NCI-H526 treated with DMSO at 0.1 percent for 48 hours (cell line): ENCODE measurements at places on chromosomes 3 and 15.
A peak's percentile ranks its signal among the peaks of the same experiment; 100 is the strongest.

DNA sequence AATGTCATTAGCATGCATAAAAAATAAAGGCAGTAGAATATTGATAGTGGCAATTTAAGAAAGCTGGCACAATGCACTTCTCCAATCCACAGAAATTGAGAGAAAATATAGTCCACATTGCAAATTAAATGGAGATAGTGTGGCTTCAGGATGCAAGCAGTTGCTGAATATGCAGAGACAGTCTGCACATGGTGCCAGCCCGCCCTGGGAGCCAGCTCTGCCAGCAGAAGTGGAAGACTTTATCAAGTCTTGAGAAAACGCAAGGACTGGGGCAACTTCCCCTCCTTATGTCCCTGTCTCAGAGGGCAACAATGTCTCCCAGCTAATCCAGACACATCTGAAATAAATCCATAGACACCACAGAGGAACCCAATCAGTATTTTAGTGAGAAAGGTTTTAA is 57.2 kb downstream of the MB21D2 start:
- DNase-seq, result no peak

DNA sequence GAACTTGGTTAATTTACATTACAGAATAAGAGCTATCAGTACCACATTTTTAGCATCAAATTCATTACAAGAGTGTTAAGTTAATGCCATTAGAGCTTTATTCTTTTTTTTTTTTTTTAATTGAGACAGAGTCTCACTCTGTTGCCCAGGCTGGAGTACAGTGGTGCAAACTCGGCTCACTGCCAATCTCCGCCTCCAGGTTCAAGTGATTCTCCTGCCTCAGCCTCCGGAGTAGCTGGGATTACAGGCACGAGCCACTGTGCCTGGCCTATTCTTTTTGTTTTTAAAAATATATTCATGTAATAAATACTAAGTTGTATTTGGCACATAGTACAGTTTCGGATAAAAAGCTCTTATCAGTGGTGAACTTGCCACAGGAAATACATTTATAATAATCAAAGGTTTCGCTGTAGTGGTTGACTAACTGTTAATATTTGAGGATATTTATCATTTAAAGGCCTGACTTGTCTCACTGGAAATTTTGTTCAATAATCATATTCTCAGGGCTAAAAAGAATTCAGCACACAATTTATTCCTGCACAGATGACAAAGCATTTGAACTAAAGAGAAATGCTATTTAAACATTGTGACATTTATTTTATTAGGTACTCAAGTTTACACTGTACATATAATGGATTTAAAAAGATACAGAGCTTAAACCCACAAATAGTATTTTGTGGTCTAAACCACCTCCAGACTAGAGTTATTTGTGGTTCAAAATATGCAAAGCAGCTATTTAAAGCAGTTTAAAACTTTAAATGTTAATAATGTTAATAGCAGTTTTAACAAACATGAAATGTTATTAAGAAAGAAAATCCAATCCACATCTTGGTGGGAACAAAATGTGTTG is 6.1 kb upstream of the LEKR1 start:
- DNase-seq, result no peak

- no peak for DNase-seq
These were observed 70.2 kb upstream of the HRH1 start for GRCh38 chr3:11084098-11084497.

- DNase-seq, result no peak
These were observed 49.8 kb upstream of the SYN2 start for GRCh38 chr3:11954312-11954934.

GRCh38 chr15:51580385-51580784 is 42.2 kb downstream of the DMXL2 start:
- DNase-seq, result no peak

GRCh38 chr3:189233225-189233858 is 61.6 kb downstream of the TPRG1 start:
- DNase-seq, result peak; percentile 32

- DNase-seq, result no peak
These were observed 123.3 kb upstream of the RASGRP1 start for GRCh38 chr15:38687775-38688495.

GRCh38 chr3:73349657-73350056 is 275.1 kb downstream of the PDZRN3 start:
- DNase-seq, result no peak

- no peak for DNase-seq
These were observed 38.7 kb downstream of the ROBO1 start for GRCh38 chr3:79729096-79729495.

- DNase-seq, result no peak
These were observed 21.4 kb downstream of the ACKR2 start for GRCh38 chr3:42830437-42831320.

GRCh38 chr3:50372349-50372748 is 13.0 kb upstream of the TMEM115 start:
- DNase-seq, result no peak

DNA sequence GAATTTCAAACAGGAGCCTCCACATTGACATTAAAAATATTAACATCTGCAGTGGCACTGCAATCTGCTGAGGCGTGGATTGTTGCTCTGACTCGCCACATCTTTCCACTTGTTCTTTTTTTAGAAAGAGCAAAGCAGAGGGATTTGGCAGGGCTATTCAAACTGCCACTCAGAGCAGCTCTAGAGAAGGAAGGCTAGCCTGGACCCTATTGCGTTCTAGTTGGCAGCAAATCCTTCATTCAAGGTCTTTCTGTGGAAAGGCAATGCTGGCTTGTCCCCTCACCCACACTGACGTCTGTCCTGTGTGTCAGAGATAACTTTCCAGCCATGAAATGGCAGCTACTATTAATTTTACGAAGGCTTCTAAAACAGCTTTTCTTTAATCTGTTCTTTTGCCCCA is 483.2 kb upstream of the SGO1 start:
- no peak for DNase-seq

- no peak for DNase-seq
These were observed 8.9 kb downstream of the VWA5B2 start for GRCh38 chr3:184238246-184238818.

DNA sequence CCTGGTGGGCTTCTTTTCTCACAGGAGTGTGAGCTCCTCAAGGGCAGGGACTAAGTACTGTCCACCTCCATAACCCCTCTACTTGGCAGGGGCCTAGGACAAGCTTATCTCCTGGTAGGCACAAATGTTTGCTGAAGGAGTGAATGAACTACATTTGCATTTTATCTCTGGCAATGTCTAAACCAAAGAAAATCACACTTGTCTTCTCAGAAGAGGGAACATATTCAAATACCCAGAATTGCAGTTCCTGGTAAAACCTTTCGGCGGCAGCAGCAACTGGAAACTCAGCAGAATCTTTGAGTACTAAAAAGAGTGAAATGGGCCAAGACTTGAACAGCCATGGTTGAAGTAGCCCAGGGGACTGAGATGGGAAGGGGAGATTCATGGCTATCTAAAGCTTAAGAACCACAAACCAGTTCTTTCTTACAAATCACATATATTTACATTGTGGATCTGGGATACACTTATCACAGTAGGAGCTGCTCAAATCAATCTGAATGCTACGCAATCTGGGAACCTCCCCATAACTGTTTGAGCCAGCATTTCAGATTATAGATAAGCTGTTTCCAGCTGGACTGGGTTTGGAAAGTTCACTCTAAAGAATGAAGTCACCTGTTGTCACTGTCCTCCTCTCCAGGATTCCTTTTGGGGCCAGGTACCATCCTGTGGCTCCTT is 18.7 kb upstream of the PTPN9 start:
- no peak for DNase-seq

DNA sequence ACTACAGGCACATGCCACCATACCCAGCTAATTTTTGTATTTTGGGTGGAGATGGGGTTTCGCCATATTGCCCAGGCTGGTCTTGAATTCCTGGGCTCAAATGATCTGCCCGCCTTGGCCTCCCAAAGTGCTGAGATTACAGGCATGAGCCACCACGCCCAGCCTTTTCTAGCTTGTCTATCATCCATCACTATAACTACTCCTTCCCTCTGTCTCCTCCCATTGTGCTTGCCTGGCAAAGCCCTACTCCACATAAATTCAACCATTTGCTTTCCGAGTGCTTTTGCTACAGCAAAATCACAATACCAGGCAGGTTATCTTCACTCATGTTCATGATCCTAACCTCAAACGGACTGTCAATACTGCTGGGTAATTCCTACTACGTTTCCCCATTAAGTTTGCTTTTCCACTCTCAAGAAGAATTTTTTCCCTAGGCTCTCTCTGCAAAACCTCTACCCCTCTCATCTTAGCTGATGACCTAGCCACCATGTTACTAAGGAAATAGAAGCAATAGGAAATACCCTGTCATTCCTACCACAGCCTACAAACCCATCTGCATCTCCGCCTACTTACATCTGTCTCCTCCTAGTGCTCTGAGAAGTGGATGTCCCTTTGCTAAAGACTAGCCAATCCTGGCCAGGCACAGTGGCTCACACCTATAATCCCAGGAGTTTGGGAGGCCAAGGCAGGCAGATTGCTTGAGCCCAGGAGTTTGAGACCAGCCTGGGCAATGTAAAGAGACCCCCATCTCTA is 64.5 kb downstream of the RBPMS2 start:
- DNase-seq, result no peak

DNA sequence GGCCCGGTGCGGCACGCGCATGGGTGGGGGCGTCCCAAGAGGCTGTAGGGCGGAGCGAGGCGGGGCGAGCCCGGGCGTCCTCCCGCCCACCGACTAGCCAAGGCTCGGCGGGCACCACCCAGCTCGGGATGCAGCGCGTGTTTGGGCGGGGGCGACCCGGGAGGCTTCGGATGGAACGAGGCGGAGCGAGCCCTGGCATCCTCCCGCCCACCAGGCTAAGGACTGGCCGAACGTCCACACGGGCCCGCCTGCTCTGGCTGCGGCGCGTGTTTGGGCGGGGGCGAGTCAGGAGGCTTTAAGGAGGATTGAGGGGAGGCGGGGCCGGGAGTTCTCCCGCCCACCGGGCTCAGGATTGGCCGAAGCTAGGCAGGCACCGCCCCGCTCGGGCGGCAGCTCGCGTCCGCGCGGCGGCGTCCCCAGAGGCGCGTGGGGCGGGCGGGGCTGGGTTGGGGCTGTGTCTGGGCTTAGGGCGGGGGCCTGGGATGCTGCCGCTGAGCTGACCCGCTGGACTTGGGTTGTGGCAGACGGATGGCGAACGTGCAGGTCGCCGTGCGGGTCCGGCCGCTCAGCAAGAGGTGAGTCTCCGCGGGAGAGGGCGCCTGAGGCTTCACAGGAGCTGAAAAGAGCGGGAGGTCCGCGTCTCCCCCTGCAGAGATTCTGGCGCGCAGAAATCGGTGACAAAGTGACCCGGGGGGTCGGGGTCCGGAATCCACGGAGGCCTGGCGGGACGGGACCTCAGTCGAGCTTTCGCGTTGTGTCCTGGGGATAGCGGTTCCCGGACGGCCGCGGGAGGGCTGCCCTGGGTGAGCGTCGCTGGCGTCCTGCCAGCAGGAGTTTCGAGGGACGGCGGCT is at the start of gene STARD9:
TSS of gene STARD9 (plus strand) at position 419 of the 852 bp plus-strand sequence. CDS start at position 529, 110 bp downstream.
- peak; percentile 91 for DNase-seq

- DNase-seq, result no peak
These were observed 48.9 kb downstream of the ASB7 start for GRCh38 chr15:100651253-100651652.

DNA sequence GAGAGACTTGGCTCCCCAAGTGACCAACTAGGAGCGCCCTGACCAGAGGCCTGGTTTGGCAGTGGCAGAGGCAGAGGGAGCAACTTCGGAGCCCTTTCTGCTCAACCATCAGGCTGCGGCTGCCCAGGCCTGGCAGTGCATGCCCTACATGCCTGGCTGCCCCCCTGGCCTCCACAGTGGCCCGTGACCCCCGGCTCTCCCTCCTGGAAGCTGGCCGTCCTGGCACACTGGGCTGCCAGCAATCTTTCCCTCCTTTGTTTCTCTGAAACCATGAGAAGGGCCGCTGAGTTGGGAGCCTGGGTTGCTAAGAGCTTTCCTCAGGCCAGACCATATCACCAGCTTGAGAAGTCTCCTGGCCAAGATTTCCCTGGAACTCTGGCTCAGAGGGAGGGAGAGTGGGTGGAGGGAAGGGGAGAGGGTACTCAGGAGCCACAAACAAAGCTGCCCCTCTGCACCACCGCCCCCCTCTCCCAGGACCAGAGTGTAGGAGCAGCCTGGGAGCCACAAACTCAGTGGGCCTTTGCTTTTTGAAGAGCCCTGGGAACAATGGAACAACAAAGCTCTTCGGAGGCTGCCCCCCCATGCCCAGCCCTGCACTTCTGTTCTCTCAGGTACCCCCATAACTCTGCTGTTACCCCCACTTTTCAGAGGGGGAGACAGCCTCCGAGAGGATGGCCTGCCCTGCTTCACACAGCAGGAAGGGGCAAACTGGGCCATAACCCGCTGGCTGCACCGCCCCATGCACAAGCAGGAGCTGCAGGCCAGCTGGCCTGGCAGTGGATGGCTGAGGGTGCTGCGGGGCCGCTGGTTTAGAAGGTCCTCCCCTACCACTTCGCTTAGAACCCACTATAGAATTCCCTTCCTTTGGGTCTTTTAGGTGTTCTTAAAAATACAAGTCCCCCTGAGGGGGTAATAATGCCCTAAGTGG is 11.3 kb downstream of the CORO2B start:
- no peak for DNase-seq

- no peak for DNase-seq
These were observed 215.1 kb upstream of the UBE2E1 start for GRCh38 chr3:23590424-23591273.

DNA sequence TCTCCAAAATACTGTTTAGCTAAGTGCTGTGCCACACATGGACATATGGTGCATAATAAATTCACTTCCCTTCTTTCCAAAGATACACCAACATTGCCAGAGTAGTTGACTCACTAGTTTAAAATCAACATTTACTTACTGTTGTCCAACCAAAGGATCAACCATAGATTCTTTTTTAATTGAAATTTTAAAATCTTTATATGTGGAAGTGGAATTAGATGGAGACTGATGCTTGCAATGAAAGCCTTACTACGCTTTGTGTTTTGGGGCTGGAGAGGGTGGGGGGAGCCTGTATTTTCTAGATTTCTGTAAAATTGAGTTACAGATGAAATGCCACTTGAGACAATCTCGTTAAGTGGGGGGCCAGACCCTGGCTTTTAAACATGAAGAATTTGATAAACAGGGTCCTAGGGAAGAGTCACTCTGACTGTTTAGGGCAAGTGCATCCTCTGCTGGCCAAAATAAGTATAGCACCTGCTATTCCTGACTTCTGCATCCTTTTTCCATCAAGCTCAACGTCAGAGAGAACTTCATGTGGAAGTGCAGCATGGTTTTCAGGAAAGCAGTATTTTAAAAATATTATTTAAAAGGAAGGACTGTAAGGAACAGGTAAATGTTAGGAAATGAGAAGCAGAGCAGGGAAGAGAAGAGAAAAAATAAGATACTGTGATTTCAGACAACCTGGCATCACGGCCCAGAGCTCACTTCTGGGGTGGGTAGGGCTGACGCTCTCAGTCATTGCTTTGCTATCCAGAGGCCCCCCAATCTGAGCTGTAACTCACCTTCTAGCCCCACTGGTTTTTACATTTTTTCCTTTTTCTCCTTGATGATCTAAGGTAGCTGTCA is 76.7 kb downstream of the BOC start:
- DNase-seq, result peak; percentile 3

DNA sequence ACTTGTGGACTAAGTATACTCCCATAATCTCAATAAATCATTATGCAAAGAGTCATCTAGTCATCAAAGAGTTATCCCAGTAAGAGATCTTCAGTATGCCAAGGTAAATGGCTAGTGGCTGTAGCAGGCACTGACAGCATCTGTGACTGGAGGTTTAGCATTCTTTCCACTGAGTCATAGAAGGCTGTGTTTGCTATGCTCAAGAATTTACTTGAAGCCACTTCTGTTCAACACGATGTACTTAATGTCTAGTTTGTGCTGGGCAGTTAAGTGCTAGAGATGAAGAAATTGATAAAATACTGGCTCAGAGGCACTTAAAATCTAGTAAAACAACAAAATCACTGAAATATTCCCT is 13.0 kb downstream of the ZBED2 start:
- no peak for DNase-seq

- no peak for DNase-seq
These were observed 136.2 kb downstream of the EPHB1 start for GRCh38 chr3:134931045-134931785.
